ENCODE measurements at places on chromosomes 16 and 17.

GRCh38 chr17:2282297-2282873, 21.2 kb downstream of the SMG6 start:
- no peaks in the 10 kb centered on the region for H3K27me3 ChIP-seq
- H3K4me1 ChIP-seq = no peaks in the 10 kb centered on the region
- H3K36me3 ChIP-seq = no peaks in the 10 kb centered on the region
- H3K27ac ChIP-seq = no peak overlapping the region
- H3K4me3 ChIP-seq = no peak overlapping the region

DNA sequence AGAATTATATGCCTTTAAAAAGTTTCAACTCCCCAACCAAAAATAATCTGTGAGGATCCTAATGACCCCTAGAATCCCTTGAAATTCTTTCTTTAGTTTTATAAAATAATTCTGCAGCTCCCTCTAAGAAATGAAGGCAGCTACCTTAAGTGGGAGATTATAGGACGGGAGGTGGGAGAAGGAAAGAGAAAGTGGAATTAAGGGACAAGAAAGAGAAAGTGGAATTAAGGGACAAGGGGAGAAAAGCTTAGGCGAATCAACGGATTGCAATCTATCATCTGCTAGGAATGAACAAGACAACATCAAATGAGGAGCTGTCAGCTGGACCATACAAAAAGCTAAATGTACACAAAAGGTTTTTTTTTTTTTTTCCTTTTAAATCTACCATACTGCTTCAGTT, 262.0 kb downstream of the ZFHX3 start:
- no peaks in the 10 kb centered on the region for H3K27me3 ChIP-seq
- H3K27ac ChIP-seq = no peak overlapping the region

DNA sequence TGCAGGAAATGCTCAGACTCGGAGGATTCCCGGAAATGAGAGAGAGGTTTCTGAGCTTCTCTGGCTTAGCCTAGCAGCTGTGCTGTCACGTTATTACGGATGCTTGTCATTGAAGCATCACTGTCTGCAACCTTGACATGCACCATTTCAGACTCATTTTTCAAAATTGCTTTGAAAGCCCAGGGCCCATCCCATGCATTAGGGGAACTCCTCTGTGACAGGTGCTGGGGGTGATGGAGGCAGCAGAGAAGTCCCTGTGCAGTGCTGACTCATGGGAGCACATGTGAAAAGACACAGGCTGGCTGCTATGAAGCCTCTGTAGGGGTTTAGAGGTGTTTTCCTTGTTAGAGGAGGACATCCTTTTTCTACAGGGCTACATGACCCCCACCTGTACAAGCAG, 214.0 kb upstream of the MPHOSPH6 start:
- no peaks in the 10 kb centered on the region for H3K4me1 ChIP-seq
- no peaks in the 10 kb centered on the region for H3K36me3 ChIP-seq
- no peaks in the 10 kb centered on the region for H3K27me3 ChIP-seq
- no peak overlapping the region for H3K27ac ChIP-seq

- no peaks in the 10 kb centered on the region for H3K36me3 ChIP-seq
- no peak for DNase-seq
- H3K27me3 ChIP-seq = no peaks in the 10 kb centered on the region
- peaks cover 19% of the 10 kb centered on the region for H3K4me1 ChIP-seq
These were observed 1.2 kb upstream of the COG1 start for GRCh38 chr17:73191443-73192205.

DNA sequence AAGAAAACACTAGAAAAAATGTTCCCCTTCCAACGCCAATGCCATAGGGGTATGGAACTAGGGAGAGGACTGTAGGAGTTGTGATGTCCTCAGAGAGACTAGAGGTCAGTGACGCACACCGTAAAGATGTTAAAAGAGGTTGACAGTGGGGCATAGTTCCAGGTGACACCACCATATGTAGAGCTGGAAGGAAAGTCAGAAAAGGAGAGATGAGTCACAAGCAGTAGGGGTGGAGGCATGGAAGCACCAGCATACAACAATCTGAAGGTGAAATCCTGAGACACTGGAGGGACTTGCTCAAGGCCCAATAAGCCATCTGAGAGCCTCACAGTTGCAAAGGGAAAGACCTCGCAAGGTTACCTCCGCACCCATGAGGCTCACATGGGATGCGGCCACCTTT, 76.0 kb downstream of the ZNF18 start:
- no peak overlapping the region for H3K4me3 ChIP-seq
- H3K27me3 ChIP-seq = no peaks in the 10 kb centered on the region
- no peak overlapping the region for H3K27ac ChIP-seq
- H3K4me1 ChIP-seq = no peaks in the 10 kb centered on the region
- H3K36me3 ChIP-seq = no peaks in the 10 kb centered on the region
- DNase-seq = no peak

DNA sequence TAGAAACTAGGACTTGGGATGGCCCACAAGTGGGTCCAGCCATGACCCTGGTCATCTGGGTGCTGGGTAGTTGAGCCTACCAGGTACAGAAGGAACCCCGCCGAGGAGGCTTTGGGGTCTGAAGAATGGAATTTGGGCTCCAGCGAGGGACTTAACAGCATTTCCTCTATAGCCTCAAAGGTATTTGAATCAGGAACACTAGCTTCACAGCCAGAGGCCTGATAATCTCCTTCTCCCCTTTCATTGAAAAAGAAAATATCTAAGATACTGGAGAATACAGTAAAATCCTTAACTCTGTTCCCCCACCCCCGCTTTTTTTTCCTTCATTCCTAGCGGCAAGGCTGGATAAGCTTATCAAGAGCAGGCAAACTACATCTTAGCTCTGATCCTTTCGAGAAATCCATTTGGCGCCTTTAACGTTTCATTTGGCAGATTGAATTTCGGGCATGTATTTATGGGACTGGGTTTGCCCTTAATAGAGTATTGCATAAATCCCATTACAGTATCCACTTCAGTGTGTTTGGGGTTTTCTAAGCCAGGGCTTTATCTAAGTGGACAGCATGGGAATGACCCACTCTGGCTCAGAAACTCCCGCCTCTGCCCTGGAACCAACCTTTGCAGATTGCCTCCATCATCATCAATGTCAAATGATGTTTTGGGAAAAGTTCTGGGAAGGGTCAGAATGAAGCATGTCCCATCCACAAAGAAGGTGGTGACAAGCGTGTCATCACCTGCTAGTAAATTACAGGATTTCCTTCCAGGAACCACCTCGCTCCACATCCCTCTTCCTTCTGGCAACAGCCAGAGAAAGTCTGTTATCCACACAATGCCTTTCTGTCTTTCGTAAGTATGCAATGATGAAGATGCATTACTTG, 36.9 kb downstream of the XYLT1 start:
- no peaks in the 10 kb centered on the region for H3K36me3 ChIP-seq
- H3K4me1 ChIP-seq = peaks cover 32% of the 10 kb centered on the region
- DNase-seq = no peak

- H3K36me3 ChIP-seq = no peaks in the 10 kb centered on the region
- no peak overlapping the region for H3K4me3 ChIP-seq
- no peaks in the 10 kb centered on the region for H3K27me3 ChIP-seq
- H3K27ac ChIP-seq = no peak overlapping the region
- no peaks in the 10 kb centered on the region for H3K4me1 ChIP-seq
These were observed 1.8 kb downstream of the C16orf96 start for GRCh38 chr16:4557973-4558372.

DNA sequence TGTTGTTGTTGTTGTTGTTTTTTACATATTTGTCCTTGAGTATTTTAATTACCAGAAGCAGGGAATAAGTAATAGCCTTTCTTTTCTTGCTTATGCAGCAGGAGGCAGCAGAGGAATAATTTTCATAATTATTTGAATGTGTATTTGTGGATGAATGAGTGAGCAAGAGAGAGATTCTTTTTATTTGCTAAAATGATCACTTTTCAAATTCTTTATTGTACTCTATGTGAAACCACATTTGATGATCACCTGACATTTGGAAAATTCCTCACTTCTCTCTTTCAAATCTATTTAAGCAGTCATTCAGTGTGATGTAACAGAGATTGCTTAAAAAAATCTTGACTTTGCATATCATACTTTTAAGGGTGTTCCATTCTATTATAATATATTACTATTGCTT, 223.6 kb downstream of the BCAS3 start:
- no peaks in the 10 kb centered on the region for H3K27me3 ChIP-seq
- no peaks in the 10 kb centered on the region for H3K4me1 ChIP-seq
- no peak overlapping the region for H3K4me3 ChIP-seq
- no peak for DNase-seq
- H3K36me3 ChIP-seq = no peaks in the 10 kb centered on the region
- no peak overlapping the region for H3K27ac ChIP-seq

GRCh38 chr17:48738803-48739526, 10.4 kb upstream of the HOXB13 start:
- no peak for DNase-seq
- no peak overlapping the region for H3K4me3 ChIP-seq
- H3K27me3 ChIP-seq = peaks cover 10% of the 10 kb centered on the region

GRCh38 chr17:10151667-10152496, 46.5 kb downstream of the GAS7 start:
- H3K27me3 ChIP-seq = no peaks in the 10 kb centered on the region
- no peak overlapping the region for H3K4me3 ChIP-seq
- H3K36me3 ChIP-seq = no peaks in the 10 kb centered on the region
- DNase-seq = peak; percentile 82

DNA sequence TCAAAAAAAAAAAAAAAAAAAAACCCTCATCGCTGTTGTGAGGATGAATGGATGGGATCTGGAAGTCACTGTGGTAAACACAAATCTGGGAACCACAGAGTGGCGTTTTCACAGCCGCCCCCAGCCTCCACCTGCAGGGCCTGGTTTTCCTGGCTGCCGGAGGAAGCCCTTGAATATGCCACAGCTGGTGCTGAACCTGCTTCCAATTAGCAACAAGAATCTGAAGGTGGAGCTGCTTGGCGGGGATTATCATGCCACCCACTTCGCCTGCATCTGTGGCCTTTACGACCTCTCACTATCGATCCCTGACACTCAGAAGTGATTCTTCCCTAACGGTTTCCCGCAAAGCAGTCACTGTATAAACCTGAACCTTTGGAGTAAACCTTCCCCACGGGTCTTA, 16.1 kb downstream of the MRM3 start:
- H3K4me1 ChIP-seq = peaks cover 23% of the 10 kb centered on the region
- no peaks in the 10 kb centered on the region for H3K36me3 ChIP-seq
- H3K4me3 ChIP-seq = no peak overlapping the region
- no peak overlapping the region for H3K27ac ChIP-seq
- DNase-seq = no peak
